Left renal cortex interstitium (tissue), 4 donors: ENCODE measurements at places on chromosomes 3 and 15. TPM values are rescaled to one million over a fixed set of nuclear protein-coding genes. Genes with fewer than 3 reads are reported as not detected.
A peak's percentile ranks its signal among the peaks of the same experiment; 100 is the strongest.

- no peak for DNase-seq
These were observed 25.3 kb downstream of the CHAC1 start for GRCh38 chr15:40978562-40978961.

Gene FBXO45
- polyA plus RNA-seq, result 17.2 TPM

DNA sequence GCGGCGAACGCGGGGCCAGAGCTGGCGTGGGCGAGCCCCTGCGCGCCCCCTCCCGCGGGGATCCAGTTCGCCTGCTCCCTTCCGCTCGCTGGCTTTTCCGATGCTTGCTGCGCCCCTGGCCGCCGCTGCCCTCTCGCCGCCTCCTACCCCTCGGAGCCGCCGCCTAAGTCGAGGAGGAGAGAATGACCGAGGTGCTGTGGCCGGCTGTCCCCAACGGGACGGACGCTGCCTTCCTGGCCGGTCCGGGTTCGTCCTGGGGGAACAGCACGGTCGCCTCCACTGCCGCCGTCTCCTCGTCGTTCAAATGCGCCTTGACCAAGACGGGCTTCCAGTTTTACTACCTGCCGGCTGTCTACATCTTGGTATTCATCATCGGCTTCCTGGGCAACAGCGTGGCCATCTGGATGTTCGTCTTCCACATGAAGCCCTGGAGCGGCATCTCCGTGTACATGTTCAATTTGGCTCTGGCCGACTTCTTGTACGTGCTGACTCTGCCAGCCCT lies 721 bp downstream of the P2RY1 start:
- no peak for DNase-seq

DNA sequence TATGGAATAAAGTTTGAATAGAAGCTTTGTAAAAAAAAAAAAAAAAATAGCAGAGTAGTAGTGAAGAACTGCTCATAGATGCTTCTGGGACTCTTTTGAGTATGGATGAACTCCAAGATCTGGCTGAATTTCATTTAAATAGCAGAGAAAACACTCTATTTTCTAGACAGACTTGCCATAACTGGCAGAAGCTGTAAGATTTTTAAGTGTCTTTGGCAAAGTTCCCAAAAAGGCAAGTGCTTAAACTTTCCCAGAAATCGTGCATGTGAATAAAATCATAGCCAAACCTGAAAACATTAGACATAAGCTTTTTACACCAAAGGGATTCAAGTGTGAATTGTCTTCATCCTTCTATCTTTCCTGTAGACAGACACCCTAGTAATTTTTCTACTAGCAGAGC lies 110.3 kb upstream of the MITF start:
- no peak for DNase-seq

GRCh38 chr15:58393241-58393662 lies 38.5 kb upstream of the LIPC start:
- no peak for DNase-seq

DNA sequence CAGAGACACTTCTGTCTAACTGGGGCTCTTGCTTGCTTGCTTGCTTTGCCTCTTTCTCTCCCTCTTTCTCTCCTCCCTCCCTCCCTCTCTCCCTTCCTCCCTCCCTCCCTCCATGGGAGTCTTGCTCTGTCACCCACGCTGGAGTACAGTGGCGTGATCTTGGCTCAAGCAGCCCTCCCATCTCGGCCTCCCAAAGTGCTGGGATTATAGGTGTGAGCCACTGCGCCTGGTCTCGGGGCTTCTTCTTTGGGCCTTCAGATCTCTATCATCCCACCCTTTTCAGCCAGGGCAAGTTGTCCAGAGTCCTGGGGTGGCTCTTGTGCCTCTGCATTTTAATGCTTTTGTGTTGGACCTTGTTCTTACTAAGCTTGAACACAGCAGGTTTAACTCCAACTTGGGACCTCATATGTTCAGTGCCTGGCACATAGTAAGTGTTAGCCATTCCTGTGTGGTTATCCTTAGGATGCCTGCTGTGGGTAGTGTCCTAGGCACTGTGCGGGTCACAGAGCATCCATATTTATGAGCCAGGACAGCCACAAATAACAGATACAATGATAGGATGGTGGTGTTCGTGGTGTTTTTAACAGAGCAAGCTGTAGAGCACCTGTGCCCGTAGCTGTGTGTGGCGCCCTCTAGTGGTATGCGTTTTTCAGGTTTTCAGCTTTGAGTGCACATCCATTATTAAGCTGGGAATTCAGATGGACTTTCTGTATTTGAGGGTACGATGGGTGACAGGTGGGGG lies 75.1 kb downstream of the CCK start:
- DNase-seq, result peak; percentile 54

Gene PAQR5
- polyA plus RNA-seq, result 34.0 TPM

DNA sequence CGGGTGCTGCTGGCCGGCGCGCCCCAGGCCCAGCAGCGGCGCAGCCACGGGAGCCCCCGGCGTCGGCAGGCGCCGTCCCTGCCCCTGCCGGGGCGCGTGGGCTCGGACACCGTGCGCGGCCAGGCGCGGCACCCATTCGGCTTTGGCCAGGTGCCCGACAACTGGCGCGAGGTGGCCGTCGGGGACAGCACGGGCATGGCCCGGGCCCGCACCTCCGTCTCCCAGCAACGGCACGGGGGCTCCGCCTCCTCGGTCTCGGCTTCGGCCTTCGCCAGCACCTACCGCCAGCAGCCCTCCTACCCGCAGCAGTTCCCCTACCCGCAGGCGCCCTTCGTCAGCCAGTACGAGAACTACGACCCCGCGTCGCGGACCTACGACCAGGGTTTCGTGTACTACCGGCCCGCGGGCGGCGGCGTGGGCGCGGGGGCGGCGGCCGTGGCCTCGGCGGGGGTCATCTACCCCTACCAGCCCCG lies 777 bp downstream of the LOXL1 start:
- DNase-seq, result no peak

DNA sequence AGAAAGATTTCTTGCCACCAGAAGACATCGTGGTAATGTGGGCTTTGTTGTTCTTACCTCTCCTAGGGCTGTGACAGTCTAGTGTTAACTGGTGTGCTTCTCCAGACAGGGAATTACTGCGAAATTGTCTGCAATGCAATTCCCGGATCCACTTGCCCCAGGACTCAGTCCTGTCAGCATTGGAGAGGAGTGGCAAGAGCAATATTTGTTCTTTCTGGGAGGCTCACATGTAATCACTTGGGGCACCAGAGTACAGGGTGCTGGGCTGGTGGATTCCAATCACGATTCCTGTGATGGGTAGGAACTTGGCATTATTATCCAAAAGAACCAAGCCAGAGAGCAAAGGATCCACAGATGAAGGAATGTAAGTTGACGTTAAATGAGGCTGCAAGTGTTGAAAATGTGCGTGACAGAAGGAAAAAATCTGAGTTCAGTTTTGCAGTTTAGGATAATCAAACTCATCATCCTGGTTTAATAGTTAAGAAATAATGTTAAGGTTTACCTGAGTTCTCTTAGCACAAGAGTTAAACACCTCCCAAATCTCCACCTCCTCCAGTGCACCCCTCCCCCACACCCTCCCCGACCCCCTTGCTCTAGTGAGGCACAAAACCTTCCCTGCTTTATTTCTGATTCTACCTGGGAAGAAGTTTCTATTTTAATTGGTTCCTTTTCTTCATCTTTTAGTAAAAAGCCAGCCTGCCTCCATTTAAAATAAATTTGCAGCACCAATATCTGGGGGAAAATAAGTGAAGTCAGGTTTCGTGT lies 79.2 kb downstream of the GMPS start:
- no peak for DNase-seq

DNA sequence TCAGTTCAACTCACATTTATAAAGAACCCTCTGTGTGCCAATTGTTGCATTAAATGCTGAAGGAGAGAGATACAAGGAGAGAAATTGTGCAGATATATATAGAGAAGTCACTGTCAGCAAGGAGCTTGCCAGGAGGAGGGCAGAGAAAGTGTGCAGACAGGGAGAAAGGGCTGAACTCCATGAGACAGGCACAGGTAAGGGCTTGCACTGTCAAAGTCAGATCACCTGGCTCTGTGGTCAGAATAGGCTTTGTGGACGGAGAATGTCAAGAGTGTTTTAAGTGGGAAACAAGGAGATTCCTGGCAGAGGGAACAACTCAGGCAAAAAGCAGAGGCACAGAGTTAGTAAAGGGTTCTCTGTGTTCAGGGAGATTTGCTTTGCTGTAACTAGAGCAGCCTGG lies 303.0 kb upstream of the TPRG1 start:
- no peak for DNase-seq

GRCh38 chr3:129606636-129607390 lies at the start of gene PLXND1:
Gene PLXND1 (minus strand): TSS chr3:129606676. CDS start chr3:129606639, 37 bp downstream.
- no peak for DNase-seq

DNA sequence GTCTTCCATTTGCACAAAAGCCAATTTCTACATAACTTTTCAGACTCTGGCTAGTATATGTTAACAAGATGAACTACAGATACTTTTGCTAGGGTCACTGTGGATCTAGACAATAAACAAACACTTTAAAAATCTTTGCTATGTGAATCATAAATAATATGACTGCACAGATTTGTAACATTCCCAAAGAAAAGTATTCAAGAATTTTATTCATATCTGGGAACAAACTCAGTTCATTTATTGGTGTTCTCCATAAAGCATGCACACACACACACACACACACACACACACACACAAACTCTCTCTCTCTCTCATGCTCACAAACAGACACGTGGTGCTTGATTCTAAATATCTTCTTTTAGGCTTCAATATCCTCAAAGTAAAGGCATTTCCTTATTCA lies 18.8 kb upstream of the THRB start:
- no peak for DNase-seq

GRCh38 chr15:48703544-48703943 lies 58.0 kb upstream of the FBN1 start:
- DNase-seq, result no peak

DNA sequence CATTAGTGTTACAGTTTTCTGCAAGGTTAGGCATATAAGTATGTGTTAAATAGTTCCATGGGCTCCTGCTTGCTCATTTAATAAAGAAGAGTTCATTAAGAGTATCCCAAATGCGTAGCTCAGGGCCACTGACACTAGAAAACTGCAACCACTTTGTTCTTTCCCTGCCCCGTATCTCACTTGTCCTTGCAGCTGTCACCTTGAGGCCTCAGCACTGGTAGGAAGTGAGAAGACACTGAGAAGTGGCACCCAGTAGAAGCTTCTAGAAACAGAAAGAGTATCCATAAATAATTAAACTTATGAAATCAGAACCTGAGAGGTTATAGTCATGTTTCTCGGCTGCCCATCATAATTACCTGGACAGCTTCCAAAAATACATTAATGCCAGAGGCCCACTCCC lies 266.0 kb downstream of the KCNMB2 start:
- DNase-seq, result no peak

DNA sequence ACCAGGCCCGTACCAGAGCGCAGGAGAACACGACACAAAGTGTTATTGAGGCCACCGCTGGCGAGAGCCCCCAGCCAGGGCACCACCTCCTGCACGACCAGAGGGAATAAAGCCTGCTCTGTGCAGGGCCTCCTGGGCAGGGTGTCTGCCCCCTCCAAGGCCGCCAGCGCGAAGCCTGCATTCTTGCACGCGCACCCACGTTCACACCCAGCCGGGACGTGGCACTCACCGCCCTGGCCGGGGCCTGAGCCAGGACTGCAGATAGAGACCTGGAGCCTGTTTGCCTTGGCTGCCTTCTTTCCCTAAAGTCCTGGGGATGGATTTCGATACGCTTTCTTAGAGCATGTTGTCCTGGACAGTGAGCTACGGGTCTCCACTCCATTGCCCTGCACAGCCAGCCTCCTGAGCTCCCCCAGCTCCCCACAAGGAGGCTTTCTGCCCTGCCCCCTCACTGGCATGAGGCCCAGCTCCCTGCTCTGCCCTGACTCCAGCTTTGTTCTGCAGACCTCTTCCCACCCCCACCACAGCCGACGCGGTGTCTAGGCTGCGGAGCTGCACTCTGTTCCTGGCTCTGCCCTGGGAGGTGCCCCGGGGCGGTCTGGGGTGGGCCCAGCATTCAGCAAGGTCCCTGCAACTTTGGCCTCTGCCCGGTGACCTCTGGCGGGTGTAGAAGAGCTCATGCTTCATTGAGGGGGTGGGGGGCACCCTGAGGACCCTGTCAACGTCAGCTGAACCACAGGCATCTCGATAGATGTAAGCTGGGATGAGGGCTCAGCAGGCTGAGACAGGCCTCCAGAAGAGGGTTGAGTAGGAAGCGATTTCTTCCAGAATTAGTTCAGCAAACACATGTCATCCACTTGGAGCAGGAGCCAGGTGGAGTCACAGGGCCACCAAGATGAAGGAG lies 145.0 kb downstream of the LRRK1 start:
- DNase-seq, result no peak

Gene DYNC1LI1
- 40.5 TPM for polyA plus RNA-seq

Gene KIF15
- polyA plus RNA-seq, result 29.6 TPM

DNA sequence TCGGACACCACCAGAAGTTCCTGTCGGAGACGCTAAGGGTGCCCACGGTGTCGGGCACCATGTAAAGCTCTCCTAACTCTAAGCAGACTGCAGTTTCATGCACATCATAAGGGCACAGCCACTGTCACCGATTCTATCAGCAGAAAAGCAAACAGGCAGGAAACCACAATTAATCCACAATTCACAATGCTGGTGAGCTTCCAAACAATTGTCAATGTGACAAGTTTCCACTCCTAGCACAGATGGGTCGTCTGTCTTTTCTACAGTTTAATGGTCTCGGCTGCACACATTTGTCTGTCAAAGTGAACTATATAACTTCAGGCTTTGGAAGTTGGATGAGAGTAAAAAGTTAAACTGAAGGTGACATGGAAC lies 8.8 kb upstream of the OCA2 start:
- no peak for DNase-seq
